ENCODE measurements at places on chromosomes 4 and X.

DNA sequence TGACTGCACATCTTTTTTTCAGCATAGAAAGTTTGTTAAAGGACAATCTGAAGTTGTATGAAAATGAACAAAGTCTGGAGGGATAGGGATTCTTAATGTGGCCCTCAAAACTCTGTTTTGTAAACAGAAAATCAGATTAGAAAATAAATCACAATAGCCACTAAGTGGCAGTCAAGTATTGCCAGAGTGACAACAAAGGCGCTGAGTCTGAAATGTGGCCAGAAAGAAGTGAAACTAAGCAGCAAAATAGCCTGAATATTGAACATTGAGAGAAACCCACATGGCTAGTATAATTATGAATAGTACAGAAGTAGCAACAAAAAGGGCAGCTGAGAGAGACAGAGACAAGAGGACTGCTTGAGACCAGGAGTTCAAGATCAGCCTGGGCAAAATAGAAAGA, 81.1 kb upstream of the CT45A1 start:
- no peak for DNase-seq

- DNase-seq = no peak
Observed at GRCh38 chrX:17668929-17669328, 68.4 kb upstream of the SCML1 start.

- DNase-seq = no peak
Observed at GRCh38 chrX:40844471-40844870, 109.1 kb upstream of the MED14 start.

DNA sequence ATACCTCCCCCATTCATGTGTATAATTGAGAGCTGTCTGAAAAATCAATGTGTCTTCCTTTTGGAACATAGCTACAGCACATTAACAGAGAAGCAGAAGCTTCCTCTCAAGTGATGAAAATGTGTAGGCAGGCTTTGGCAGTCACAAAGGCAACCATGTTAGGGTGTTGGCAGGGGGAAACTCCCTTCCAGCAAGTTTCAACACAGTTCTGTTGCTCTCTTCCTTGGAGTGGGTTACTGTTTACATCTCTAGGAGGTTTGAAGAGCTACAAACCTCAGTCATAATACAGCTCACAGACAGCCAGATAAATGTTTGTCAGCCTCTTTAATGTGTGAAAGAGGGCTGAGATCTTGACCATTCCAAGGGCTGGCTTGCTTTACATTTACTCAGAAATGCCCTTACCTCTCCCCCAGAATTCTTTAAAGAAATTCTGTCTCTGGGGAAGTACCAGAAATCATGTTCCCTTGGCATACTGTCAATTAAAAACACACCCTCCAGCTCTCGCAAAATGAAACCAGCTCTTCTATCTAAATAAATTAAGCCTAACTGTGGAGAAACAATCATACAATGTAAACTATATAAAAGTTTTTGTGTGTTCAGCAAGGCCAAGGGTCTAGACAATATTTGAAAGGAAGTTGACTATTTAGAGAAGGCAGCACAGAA, 18.9 kb downstream of the ZBTB33 start:
- no peak for DNase-seq

Data from effector memory CD8-positive, alpha-beta T cell (primary cell).